ENCODE measurements at places on chromosomes 5 and 9.
A peak's percentile ranks its signal among the peaks of the same experiment; 100 is the strongest.

DNA sequence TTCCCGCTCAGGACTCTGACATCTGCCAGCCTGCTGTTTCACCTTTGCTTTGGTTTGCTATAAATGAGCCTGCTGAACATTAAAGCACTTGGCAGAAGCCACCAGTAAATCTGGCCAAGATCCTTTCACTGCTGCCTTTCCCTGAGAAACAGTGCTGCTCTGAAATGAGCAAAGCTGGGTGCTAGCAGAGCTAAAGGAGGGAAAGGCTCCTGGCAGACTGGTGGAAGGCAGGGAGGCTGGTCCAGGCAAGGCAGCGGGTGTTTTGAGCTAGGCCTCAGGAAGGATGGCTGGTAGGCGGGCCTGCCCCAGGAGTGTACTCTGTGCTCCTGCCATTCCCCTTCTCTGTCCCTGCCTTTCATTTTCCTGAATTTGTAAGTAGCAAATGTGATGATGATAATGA lies 52.5 kb upstream of the PTGS1 start:
- peak; percentile 6 for DNase-seq

DNA sequence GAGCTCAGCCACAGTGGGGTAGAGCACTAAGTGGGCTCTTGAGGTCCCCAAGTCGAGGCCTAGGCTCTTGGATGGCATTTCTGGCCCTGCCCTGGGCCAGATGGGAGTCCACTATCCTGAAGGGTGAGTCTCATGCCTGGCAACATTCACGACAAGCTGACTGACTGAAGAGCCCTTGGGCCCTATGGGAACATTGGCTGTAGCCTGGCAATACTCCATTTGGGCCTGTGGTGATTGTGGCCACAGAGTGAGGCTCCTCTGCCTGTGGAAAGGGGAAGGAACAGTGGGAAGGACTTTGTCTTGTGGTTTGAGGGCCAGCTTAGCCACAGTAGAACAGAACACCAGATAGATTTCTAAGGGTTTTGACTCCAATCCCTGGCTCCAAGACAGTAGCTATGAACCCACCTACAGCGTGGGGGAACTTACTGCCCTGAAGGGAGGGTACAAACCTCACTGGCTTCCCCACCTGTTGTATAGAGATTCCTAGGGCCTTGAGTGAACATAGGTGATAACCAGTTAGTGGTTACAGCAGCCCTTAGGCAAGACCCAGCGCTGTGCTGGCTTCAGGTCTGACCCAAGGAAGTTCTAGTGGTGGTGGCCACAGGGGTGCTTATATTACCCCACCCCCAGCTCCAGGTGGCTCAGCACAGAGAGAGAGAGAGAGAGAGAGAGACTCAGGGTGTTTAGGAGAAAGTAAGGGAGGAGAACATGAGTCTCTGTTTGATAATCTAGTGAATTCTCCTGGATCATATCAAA lies 72.4 kb downstream of the KIAA0825 start:
- no peak for DNase-seq

- no peak for DNase-seq
These were observed 33.2 kb upstream of the SNX2 start for GRCh38 chr5:122741681-122742080.

DNA sequence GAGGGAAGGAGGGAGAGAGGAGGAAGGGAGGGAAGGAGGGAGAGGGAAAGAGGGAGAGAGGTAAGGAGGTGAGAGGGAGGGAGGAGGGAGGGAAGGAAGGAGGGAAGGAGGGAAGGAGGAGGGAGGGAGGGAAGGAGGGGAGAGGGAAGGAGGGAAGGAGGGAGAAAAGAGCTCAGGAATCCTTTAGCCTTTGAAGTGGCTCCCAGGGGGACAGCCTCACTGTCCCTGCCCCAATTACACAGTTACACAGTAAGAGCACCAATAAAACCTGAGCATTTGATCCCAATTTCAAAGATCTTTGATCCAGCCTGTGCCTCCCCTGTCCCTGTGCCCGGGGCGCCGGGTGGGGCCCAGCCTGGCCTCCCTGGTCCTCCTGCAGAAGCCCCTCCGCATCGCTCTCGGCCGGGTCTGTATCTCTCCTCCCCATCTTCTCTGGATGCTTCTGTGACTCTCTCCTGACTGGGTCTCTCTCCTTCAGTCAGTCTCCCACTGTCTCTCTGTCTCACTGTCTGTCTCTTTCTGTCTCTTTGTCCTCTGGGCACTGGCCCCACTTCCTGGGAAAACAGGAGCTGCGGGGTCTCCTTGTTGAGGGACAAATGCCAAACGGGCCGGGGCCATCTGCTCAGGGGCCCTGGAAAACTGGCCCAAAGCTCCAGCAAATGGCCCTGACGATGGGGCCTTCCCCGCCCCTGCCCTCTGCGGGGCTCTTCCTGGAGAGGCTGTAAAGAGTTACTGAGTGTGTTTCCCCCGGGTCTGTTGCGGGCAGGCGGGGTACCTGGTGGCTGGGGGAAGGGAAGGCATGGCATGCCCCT lies 54.2 kb upstream of the EGFL7 start:
- DNase-seq: no peak

DNA sequence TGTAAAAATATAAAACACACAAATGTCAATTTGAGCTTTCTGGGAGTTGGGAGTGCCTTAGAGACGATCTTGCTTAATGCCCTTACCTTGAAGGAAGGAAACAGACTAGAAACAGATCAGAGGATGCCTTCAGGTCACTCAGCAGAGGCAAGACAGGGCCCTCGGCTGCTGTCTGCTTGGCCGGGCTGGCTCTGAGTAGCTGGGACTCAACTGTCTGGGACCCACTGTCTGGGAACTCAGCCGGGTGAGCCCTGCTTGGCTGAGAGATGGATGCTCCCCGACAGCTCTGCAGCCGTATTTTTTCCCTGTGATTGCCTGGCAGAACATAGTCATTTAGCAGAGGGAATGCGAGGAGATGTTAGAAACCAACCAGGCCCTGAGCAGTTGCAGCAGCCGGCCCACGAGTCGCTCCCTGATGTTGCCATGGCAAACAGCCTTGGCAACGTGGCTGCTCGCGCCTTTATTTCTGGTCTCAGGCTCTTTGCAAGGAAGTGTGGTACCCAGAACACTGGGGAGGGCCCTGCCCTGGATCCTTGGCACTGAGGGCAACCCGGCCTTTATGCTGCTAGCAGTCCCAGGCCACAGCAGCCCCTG lies 10.9 kb downstream of the PPARGC1B start:
- no peak for DNase-seq

GRCh38 chr5:83507431-83507830 lies 35.9 kb downstream of the VCAN start:
- DNase-seq: no peak

- no peak for DNase-seq
These were observed 107.8 kb upstream of the ADAMTSL1 start for GRCh38 chr9:18366184-18366583.

- no peak for DNase-seq
These were observed 5.4 kb downstream of the MRPL36 start for GRCh38 chr5:1793966-1794900.

- no peak for DNase-seq
These were observed 969.2 kb downstream of the CDH18 start for GRCh38 chr5:19018822-19019221.

DNA sequence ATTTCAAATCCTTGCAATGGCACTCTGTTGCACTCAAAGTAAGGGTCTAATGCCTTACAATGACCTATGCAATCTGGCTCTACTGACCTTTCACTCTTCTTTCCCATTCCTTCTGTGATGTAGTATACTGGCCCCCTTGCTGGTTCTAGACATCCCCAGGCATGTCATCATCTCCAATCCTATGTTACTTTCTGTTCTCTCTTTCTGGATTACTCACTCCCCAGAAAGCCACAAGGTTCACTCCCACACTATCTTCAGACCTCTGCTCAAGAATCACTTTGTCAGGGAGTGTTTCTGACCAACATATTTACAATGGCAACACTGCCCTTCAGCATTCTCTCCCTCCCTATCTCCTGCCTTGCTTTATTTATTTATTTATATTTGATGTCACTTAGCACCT lies 802.2 kb upstream of the WWC1 start:
- DNase-seq: no peak

GRCh38 chr5:38595132-38595745 lies 38.8 kb upstream of the LIFR start:
- no peak for DNase-seq

GRCh38 chr9:95096807-95097206 lies 220.7 kb downstream of the FANCC start:
- DNase-seq: no peak

DNA sequence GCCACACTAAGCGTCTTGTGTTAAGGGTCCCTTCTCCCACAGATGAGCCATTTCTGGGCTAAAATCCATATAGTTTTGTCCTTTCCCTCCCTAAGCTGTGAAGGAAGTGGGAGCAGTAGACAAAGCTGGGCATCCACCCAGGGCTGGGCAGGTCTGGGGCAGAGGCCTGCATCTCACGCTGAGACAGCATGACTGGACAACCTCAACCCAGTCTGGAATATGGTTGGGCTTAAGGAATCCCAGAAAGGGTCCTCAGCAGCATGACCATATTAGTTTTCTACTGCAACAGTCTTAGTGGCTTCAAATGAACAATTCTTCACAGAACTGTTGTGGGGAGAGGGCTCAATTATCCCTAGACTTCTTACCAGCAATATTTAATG lies 173.8 kb downstream of the AUH start:
- no peak for DNase-seq

DNA sequence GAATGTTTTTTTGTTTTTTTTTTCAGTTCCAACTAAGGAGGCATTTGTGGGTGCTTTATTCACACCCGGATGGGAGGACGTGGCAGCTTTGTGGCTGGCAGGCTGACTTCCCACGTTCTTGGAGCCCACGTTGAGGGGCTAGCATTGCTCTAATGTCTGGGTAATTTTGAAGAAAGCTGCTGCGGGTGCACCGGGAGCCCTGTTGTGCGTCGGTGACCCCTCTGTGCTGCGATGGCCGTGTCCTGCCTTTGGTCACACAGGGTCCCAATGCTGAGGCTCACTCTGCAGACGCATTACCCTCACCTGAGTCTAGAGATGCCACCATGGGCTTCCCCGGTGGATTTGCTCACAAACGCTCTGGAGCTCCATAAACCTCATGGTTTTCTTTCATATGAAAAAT lies 34.2 kb downstream of the NDUFS6 start:
- DNase-seq: no peak

DNA sequence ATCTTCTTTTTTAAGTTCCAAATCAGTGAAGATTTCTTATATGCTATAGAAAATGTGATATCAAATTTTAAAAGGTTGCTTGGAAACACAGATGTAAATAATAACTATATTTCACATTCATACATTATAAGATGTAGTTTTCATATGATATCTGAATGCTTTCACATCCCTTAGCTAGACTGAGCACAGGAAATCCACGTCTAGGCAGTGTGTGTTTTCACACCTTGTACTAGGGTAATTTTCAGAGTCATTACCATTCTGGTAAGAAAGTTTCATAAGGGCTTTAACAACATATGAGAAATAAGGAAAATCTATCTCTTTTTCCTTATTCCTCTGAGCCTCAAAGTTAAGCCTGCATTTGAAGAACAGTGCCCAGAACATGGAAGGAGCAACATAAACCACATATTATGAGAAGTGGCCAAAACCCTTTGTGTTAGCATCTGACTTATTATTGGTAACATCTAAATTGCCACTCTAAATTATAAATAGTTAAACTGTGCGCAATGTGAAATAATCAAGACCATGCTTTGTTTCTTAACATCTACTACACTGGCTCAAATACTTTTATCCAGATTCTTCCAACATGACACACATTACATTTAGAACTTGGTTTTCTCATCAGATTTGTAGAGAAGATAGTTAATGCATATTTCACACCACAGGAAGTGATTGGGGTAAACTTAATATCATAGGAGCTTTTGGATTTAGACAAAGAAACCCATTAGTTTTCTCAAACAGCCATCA lies 113.3 kb downstream of the PPP2R2B start:
- no peak for DNase-seq

GRCh38 chr5:165502893-165503691 lies 1997.7 kb downstream of the MAT2B start:
- DNase-seq: no peak

GRCh38 chr9:78091731-78092130 lies 60.1 kb upstream of the GNAQ start:
- no peak for DNase-seq

- no peak for DNase-seq
These were observed 766.1 kb downstream of the IRX1 start for GRCh38 chr5:4361753-4362152.

GRCh38 chr5:52743529-52743928 lies 44.2 kb upstream of the ITGA1 start:
- no peak for DNase-seq

GRCh38 chr5:127834094-127834531 lies 130.9 kb downstream of the CCDC192 start:
- no peak for DNase-seq

DNA sequence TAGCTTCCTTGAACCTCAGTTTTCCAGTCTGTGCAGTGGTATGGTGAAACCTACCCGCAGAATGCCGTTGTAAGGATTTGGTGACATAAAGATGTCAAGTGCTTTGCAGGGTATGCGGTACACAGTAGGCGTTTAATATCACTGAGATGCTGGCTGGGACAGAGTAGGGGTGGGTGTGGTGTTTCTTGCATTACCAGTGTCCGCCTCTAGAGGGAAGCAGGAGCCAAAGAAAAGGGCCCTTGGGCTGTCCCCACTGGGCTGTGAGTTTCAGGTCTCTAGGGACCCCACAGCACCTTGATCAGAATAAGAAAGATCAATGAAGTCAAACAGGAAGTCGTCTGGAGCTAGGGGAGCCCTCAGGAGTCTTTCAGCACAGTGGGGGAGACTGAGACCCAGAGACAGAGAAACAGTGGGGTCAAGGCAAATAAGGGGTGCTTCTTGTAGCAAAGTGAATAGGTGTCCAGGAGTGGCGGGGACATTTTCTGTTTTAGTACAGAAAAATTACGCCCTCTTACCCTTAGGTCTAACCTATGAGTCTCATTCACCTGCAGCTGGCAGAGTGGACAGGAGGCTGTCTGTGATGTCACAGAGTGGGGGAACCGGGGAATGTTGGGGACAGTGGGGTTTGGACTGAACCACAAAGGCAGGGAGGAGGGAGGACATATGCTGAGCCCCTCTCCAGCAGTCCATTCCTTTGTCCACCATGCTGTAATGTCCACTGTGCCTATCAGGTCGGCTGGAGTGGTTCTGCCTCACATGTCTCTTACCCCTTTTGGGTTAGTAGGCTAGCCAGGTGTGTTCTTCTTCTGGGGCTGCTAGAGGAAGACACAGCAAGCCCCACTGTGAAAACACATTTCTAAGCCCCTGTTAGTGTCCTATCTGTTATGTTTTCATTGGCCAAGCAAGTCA lies 4.7 kb upstream of the TEX53 start:
- peak; percentile 29 for DNase-seq

- no peak for DNase-seq
These were observed 345.1 kb downstream of the RAB3C start for GRCh38 chr5:58927938-58928337.

- DNase-seq: no peak
These were observed at the start of gene AMBP for GRCh38 chr9:114078021-114078780. TSS of gene AMBP (minus strand) at chr9:114078300. CDS start at chr9:114078209, 91 bp downstream.

GRCh38 chr9:120944434-120944843 lies 17.8 kb upstream of the TRAF1 start:
- peak; percentile 21 for DNase-seq

Measured in NCI-H2171 (cell line).